T-helper 9 cell (primary cell): ENCODE measurements at places on chromosomes 5 and 9.

GRCh38 chr9:75739884-75740611, 150.4 kb upstream of the PCSK5 start:
- DNase-seq = no peak

- DNase-seq = no peak
Measured at GRCh38 chr5:1230551-1230950, 5.4 kb downstream of the SLC6A18 start.

DNA sequence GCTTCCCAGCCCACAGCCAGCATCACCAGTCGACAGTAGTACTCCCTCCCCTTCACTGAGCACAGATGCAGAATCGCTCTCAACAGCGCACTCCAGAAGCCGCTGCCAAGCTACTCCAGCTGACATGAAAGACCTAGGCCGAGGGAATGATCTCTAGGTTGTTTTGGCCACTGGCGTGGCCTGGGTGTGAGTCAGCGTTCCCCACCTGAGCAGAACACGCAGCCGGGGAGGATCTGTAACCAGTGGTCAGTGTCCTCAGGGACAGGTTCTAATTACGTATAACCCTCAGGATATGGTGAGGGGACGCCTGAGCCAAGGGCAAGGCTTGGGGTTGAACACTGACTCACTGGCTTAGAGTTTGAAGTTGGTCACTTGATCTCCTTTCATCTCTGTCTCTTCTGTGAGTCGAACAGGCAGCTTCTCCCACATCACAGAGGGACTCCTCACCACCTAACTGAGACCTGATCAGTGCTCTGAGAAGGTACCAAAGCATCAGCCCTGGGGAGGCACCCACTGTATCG, 76.9 kb upstream of the IL17B start:
- DNase-seq = no peak

- DNase-seq = no peak
Measured at GRCh38 chr5:169415371-169415770, 114.4 kb upstream of the SLIT3 start.

- DNase-seq = no peak
Measured at GRCh38 chr5:72121780-72122445, 14.6 kb downstream of the MAP1B start.

GRCh38 chr5:82817897-82818676, 259.1 kb downstream of the TMEM167A start:
- DNase-seq = no peak

GRCh38 chr5:82593481-82593880, 315.3 kb upstream of the RPS23 start:
- DNase-seq = no peak

- DNase-seq = no peak
Measured at GRCh38 chr5:128799945-128800344, 165.3 kb upstream of the SLC27A6 start.

GRCh38 chr5:67156976-67157583, 39.5 kb downstream of the CD180 start:
- peak; percentile 48 for DNase-seq

DNA sequence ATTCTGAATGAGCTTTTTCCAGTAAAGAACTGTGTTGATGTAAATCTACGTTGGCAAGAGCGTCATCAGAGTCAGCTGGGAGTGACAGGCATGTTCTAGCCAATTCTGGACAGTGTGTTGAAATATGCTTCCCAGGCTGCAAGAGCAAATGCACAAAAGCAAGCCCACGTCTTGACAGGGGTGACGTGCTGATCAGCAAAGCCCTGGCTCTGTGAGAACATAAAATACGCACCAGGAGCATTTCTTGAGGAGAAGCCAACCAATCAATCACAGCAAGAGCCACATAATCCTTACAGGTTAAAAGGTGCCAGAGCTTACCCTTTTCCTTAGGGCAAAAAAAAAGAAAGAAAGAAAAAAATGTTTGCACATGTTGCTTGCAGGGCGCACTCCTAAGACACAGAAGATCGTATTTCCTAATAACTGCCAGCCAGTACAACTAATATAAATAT, 148.1 kb downstream of the PDE4D start:
- no peak for DNase-seq

GRCh38 chr5:159112436-159112835, 12.7 kb upstream of the EBF1 start:
- no peak for DNase-seq

DNA sequence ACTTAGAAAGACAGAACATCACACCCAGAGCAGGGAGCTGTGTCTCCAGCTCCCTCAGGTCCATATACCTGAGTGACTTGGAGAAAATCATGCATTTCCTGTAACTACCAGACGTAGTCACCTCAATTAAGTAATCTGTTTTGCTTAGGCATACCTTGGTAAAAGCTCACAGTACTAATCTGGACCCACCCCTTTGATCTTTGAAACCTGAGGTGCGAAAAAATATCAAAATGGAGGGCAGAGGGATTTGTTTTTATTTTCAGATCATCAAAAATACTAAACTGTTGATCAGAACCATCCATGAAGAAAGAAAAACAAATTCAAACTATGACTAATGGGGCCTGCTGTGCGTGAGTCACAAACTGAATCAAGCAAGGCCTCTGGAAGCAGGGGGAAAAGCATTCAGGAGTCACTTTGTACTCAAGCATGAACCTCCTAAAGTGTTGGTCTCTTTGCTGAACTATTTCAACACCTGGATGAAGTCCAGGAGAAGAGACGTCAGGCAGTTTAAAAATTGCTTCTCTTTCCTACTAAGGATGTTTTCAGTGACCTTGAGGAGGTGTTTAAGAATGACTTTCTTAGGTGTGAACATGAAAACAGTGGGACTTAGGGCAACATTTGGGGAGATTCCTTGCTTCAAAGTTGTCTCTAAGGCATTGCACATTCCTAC, 76.3 kb downstream of the MUSK start:
- DNase-seq = no peak

DNA sequence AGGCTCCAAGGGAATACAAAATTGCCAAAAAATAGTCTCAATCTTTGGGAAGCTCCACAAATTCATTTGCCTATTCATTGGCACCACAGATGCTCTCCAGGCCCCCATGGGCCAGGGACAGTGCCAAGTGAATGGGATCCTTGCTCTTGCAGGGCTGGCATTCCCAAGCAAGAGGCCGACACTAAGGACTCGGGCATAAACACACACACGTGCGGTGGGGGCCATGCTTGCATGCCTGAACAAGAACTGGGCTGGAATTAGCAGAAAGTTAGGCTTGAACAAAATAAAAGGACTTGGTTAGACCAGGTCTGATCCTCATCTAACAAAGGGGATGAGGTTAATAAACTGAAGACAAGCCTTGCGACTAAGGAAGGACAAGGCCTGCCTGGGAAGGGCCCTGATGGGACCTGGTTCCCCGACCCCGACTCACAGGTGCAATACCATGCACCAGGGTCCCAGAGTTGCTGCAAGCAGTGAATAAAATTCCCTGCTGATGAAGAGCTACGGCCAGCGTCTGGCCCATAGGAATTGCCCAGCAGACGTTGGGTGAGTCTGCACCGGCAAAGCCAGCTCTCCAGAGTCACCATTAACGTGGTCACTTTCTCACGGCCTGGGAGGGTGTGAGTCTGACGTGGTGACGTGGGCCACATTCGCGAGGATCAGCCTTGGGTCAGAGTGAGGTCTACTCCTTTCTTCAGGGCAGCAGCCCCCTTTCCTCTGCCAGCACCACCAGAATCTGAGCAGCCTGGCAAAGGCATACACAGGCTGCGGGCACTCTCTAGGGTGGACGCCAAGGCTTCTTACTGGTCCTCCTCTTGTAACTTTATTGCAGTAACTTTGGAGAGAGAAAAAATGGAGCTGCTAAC, 77.4 kb upstream of the FCN1 start:
- DNase-seq = no peak

- DNase-seq = no peak
Measured at GRCh38 chr5:11622785-11623184, 281.5 kb downstream of the CTNND2 start.

- DNase-seq = no peak
Measured at GRCh38 chr5:167812871-167813270, 478.6 kb upstream of the WWC1 start.

- no peak for DNase-seq
Measured at GRCh38 chr5:96742538-96742937, 65.2 kb downstream of the ERAP1 start.

- DNase-seq = no peak
Measured at GRCh38 chr9:4167079-4167671, 132.7 kb downstream of the GLIS3 start.

GRCh38 chr9:9362332-9362731, 1250.5 kb downstream of the PTPRD start:
- no peak for DNase-seq

DNA sequence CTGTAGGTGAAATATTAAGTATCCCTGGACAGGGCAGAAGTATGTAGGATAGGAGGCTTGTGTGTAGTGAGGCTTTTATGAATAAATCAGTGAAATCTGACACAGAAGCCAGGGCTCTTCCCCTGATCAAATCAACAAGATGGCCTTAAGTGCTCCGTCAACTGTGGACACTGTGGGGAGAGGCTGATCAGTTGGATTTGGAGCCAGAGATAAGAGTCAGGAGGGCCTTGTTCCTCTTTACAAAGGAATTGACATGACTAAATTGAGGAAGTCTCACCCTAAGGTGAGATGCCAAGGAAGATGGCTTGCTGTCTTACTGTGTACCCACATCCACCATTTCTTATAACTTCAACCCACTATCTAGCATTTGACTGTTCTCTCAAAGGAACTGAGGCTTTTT, 91.6 kb upstream of the PRRC1 start:
- DNase-seq = no peak

DNA sequence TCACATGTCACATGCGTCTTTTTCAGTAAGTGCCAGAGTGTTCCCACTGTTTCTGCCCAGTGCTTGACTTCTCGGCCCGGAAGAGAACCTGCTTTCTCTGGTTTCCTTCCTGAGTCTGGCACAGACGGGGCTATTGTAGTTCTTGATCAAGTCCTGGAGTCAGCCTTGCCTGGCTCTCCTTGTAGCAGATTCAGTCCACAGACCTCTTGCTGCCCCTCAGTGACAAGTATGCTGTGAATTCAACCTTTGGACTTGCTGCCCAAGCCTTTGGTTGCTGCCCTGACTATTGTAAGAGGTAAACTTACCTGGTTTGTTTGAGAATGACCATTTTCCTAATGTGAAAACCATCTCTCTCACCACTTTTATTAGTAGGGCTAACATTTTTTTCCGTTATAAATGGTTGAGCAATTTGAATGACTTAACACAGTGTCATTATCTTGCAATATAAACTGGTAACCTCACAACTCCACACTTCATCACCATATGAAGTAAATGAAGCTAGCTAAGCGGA, 24.7 kb downstream of the ZBTB34 start:
- DNase-seq = no peak

- no peak for DNase-seq
Measured at GRCh38 chr5:55222985-55223811, 3.9 kb downstream of the MCIDAS start.

DNA sequence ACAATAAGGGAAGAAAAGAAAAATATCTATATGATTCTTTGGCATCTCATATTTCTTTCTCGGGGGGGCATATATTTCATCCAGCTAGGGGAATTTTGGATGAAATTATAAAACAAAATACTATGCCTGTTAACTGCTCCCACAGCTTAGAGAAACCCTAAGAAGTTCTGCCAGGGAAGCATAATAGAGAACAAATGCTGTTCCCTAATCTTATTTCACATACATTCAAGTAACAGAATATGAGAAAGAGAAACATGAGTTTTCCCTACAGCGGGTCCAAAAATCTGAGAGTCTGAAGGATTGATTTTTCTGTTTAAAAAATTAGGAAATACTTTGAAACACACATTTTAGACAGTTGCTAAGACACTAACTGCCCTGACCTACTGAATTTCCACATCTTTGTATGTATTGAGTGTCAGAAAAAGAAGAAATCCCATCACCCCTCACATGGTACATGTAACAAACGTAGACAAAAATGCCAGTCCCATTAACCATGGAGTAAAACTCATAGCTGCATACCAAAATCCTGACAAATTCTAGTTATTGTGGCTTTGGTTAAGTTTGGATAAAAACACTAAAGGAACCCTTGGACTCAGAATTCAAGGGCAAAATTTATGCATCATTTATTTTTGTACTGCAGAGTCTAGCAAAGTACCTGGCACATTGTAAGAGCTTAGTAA, 620.2 kb upstream of the DMAC1 start:
- no peak for DNase-seq

GRCh38 chr5:65125591-65126541, 355.9 kb downstream of the ADAMTS6 start:
- no peak for DNase-seq

DNA sequence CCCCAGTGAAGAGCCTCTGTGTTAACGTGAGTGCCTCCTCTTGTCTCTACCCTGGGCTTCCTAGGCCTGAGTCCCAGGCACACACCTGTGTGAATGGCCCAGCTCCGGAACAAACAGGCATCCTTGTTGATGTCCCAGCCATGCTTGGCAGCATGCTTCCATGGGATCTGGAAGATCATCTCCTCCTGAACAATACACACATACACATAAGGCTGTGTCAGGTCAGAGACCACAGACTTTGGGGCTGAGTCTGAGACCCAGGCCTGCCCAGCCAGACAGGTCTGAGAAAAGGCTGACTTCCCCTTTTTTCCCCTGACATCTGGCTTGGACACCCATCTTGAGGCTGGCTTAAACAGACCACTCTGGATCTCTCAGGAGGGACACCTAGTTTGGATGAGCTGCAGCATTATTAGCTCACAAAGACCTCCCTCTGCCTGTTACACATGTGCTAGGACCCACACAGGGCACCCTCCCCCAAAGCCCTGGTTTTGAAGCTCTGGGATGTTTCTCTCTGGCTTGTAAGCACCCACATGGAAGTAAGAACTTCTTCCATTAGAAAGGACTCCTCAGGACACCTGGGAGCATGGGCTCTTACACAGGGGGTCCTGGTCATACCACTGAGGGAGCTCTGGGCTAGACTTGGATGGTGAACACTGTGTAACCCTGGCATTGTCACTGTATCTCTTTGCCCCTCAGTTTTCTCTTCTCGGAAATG, 2.6 kb downstream of the IRF1 start:
- no peak for DNase-seq

- DNase-seq = no peak
Measured at GRCh38 chr5:123997462-123998215, 485.7 kb downstream of the CSNK1G3 start.

DNA sequence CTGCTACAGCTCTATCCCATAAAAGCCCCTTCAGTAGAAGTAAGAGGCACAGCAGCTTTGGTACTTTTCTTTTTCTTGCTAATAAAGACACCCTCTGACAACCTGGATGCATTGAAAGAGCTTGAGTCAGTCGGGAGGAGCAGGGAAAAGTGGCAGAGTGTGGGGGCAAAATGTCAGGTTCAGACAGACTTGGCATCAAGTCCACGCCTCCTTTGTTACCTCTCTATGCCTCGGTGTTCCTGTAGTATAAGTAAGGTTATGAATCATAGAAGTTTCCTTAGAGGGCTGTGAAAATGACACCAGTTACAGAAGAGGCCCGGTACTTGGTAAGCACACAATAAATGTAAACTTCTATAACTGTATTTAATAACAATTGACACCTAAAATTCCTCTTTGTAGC, 133.9 kb downstream of the ESM1 start:
- no peak for DNase-seq

DNA sequence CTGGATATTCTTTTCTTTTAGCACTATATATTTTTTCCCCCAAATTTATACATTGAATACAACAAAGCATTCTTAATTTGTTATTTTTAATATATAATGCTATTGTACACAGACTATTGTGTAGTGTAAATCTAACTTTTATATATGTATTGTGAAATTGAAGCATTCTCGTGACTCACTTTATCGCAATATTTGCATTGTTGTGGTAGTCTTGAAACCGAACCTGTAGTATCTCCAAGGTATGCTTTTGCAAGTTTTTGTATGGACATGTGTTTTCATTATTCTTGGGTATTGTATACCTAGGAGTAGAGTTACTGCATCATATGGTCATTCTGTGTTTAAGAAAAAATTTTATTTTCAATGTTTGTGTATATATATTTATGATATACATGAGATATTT, 49.6 kb downstream of the NSD1 start:
- DNase-seq = no peak
